ENCODE measurements at places on chromosomes 16 and 17. TPM values are rescaled to one million over a fixed set of nuclear protein-coding genes. Genes with fewer than 3 reads are reported as not detected.

DDX42 gene
- 110 TPM for total RNA-seq

DNA sequence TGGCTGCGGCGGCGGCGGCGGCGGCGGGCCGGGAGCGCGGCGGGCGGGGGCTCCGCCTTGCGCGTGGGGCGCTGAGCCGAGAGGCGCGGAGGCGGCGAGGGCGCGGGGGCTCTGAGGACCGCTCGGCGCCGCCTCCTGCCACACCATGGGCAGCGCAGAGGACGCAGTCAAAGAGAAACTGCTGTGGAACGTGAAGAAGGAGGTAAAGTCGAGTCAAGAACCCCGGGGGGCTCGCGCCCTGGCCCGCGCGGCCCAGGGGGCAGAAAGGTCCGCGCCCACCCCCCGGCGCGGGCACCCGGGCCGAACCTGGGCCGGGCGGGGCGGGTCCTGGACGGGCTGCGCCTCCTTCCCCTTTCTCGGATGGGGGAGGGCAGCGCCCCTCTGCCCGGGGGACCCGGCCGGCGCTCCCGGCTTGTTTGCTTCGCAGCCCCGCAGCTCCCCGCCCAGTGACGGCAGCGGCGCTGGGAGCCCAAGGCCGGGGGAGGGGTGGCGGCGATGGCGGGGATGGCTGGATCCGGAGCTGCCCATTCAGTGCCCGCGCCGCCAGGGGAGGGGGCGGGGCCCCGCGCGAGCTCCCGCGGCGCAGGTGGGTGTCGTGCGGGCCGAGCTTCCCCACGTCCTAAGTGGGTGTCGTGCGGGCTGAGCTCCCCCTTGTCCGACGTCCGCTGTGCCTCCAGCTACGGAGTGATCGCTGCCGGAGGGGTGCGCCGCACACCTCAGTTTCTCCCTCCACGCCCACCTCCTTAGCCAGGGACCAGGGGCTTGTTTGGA is 428 bp downstream of the SGSM2 start:
- peak overlapping the region; percentile 60 for H3K4me3 ChIP-seq
- peaks cover 23% of the 10 kb centered on the region for H3K36me3 ChIP-seq

DNA sequence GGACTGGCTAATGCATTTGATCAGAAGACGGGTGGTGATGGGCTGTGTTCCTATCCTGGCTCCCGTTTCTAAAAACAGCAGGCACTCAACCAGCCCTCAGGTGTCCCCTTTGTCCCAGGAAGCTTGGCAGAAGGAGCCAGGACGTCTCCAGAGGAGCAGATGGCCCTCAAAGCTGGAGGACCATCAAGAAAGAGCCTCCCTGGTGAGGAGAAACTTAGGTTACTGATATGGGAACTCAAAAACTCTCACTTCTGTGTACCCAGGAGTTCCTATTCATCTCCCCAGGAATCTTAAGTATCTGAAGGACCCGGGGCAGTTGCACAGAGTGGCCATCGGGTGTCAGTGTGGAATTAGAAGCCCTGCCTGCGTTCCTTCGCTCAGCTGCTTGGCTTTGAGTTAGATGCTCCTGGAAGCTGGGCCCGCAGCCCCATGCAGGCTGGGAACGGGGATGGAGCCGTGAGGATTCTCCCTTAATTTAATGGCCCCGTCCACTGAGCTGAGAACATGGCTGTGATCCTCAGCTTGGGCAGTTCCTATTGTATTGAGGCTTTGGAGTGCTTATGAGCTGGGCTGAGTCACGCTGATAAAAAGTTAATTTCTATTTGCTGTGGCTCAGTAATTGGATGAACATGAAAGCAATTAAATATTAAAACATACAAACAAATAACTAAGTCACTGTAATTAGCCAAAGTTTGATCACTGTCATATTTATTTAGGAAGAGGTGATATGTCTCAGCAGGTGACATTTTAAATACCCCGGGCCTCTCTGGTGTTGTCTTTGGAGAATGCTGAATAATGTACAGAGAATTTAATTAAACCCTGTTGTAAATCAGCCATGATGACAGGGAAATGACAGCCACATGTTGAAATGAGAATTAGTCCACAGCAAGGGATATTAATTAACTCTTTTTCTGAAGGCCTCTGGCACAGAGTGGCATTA is 402.1 kb downstream of the SEC14L1 start:
- H3K4me1 ChIP-seq, result no peaks in the 10 kb centered on the region
- no peak overlapping the region for H3K4me3 ChIP-seq
- H3K27ac ChIP-seq, result no peak overlapping the region
- no peaks in the 10 kb centered on the region for H3K36me3 ChIP-seq

RCVRN gene
- 1.7 TPM for total RNA-seq

TRPV3 gene
- total RNA-seq, result 10.3 TPM

DNA sequence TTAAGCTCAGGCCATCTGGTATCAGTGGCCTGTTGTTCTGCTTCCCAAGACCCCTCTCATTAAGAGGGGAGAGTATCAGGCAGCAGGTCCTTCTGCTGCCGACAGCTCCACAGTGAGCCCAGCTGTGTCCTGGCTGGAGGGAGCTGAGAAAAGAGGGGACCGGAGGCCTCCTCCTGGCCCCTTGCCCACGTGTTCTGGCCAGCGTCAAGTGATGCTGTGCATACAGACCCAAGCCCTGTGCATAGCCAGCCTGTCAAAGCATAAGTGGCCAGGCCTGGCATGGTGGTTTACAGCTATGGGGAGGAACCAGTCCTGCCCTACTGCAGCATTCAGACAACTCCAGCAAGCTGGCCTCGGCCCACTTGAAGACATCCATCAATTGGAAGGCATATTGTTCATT is 48.0 kb downstream of the ABCC6 start:
- no peak overlapping the region for H3K4me3 ChIP-seq
- no peaks in the 10 kb centered on the region for H3K36me3 ChIP-seq
- no peak overlapping the region for H3K27ac ChIP-seq
- no peak for DNase-seq
- H3K27me3 ChIP-seq, result no peaks in the 10 kb centered on the region

- no peaks in the 10 kb centered on the region for H3K36me3 ChIP-seq
- H3K4me1 ChIP-seq, result peaks cover 12% of the 10 kb centered on the region
- no peak overlapping the region for H3K27ac ChIP-seq
- H3K27me3 ChIP-seq, result no peaks in the 10 kb centered on the region
- no peak overlapping the region for H3K4me3 ChIP-seq
Observed at GRCh38 chr16:85416228-85417109, 196.7 kb upstream of the GSE1 start.

- peak overlapping the region; percentile 99 for H3K27ac ChIP-seq
- no peak for DNase-seq
- H3K4me3 ChIP-seq, result peak overlapping the region; percentile 66
- peaks cover 22% of the 10 kb centered on the region for H3K4me1 ChIP-seq
Observed at GRCh38 chr17:2594722-2595599, 1.5 kb downstream of the PAFAH1B1 start.

UNK gene
- 44.5 TPM for total RNA-seq

SEBOX gene
- total RNA-seq, result not detected

- H3K4me1 ChIP-seq, result no peaks in the 10 kb centered on the region
- no peak for DNase-seq
- no peaks in the 10 kb centered on the region for H3K36me3 ChIP-seq
- H3K27me3 ChIP-seq, result no peaks in the 10 kb centered on the region
Observed at GRCh38 chr17:9875441-9875840, 29.6 kb downstream of the RCVRN start.

DNA sequence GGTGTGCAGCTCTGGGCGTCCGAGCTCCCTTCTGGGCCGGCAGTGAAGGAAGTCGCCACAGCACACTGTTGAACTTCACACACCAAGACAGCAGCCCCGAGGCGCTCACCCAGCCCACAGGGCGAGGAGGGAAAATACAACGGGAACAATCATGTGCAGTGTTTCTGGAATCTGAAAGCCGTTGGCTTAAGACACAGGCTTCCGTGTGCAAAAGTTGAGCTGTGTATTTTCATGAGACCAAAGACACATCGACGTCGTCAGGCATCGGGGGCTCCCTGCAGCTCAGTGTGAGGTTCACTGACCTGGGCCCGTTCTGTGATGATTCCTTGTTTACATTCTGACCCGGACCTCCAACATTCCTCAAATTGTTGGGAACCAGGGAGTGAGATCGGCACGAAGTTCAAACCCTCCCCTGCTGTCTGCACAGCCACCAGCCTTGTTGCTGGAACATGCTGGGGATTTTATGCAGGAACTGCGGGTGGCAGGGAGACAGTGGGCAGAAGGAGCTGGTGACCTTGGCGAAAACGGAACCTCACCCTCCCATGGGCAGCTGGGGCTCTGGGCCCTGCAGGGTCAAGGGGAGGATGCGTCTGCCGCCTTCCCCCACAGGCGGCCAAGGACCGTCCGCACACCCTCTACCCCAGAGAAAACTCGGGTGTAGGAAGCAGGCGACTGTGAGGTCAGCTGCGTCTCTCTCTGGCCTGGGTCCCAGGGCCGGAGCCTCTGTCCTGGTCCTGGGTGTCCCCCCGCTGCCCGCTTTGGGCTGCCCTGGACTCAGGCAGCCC is 72.2 kb downstream of the METRNL start:
- no peaks in the 10 kb centered on the region for H3K27me3 ChIP-seq
- no peak for DNase-seq
- H3K27ac ChIP-seq, result no peak overlapping the region
- H3K4me1 ChIP-seq, result peaks cover 23% of the 10 kb centered on the region
- H3K36me3 ChIP-seq, result no peaks in the 10 kb centered on the region
- H3K4me3 ChIP-seq, result no peak overlapping the region

All from natural killer cell (primary cell).